ENCODE measurements at places on chromosomes 7 and 10.

- no peak for DNase-seq
These were observed 76.4 kb downstream of the MPLKIP start for GRCh38 chr7:40058026-40058425.

GRCh38 chr7:123367031-123367430 is 167.3 kb upstream of the SLC13A1 start:
- DNase-seq: no peak

DNA sequence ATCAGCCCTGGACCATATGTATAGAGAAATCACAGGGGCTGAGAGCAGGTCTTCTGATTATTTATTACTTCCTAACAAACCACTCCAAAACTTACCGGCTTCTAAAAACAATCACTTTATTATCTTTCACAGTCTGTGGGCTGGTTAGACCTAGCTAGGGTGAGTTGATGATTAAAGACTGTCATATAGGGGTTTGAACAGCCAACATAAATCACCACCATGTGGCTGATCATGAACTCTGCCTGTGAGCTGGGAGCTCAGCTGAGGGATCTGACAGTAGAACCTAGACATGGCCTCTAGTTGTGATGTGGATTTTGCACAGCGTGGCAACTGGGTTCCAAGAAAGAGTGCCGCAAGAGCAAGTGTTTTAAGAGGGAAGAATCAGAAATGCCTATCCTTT is 305.4 kb downstream of the CSTF2T start:
- no peak for DNase-seq

GRCh38 chr10:82660205-82660604 is 785.2 kb downstream of the NRG3 start:
- no peak for DNase-seq

- DNase-seq: no peak
These were observed 22.5 kb upstream of the CHRM2 start for GRCh38 chr7:136845899-136846465.

GRCh38 chr7:148941598-148942275 is 57.6 kb upstream of the EZH2 start:
- peak; percentile 15 for DNase-seq

- DNase-seq: no peak
These were observed 127.8 kb upstream of the NPSR1 start for GRCh38 chr7:34530259-34530658.

DNA sequence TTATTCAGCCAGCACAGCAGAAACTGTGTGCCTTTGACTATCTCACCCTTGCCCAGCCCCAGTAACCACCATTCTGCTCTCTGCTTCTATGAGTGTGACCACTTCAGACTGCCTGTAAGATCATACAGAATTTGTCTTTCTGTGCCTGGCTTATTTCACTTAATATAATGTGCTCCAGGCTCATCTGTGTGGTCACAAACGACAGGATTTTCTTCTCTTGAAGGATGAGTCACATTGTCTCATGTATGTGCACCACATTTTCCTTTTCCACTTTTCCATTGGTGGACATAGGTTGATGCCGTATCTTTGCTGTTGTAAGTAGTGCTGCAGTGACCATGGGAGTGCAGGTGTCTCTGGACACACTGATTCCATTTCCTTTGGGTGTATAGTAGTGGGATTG is 122.5 kb upstream of the LANCL2 start:
- DNase-seq: no peak

DNA sequence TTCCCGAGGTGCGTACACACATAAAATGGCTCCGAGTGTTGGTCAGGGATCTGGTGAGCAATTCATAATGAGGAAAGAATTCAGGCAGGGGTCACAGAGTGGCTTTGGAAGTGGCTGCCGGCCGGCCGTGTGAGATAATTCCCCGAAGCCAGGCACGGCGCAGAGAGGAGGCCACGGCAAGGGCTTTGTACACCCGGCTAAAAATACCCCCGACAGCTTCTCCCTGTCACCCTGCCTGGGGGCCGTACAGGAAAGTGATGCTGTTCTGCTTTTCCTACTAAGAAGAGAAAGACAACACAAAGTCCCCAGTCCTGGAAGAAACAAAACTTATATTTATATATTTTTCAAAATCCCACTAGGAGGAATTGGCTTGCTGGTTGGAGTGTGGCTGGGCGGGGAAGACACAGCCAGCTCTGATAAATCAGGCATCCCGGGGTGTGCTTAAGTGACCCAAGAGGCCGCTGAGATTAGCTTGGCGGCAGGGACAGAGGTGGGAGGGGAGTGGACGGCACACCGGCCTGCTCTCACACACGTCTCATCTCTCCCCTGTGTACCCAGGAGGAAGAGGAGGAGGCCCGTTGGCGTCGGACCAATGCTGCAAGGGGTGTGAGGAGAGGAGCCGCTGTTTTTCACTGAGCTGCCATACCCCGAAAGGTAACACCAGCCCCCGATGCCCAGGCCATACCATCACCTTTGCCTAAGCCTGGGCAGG is 70.5 kb downstream of the ZMIZ1 start:
- no peak for DNase-seq

GRCh38 chr10:52836816-52837215 is 64.2 kb upstream of the MBL2 start:
- no peak for DNase-seq

- no peak for DNase-seq
These were observed 335.2 kb downstream of the SDK1 start for GRCh38 chr7:3636131-3636860.

DNA sequence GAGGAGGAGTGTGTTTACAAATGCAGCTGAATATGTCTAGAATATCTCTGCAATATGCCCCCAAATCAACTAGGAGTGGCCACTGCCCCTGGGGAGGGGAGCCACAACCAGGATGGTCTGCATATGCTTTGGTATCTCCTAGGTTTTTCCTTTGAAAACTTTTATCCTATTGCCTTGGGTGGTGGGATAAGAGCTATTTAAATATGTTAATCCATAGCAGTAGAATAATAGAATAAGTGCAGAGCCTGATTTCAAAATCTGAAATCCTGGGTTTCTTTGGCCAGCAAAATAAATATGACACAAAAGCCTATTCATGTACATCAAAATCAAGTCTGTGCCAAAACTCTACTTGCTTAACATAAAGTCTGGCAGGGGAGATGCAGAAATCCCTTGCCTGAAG is 79.6 kb upstream of the FGFR2 start:
- no peak for DNase-seq

- no peak for DNase-seq
These were observed 2.9 kb downstream of the IPMK start for GRCh38 chr10:58264780-58265179.

GRCh38 chr7:155577509-155577905 is 31.1 kb upstream of the CNPY1 start:
- DNase-seq: no peak

DNA sequence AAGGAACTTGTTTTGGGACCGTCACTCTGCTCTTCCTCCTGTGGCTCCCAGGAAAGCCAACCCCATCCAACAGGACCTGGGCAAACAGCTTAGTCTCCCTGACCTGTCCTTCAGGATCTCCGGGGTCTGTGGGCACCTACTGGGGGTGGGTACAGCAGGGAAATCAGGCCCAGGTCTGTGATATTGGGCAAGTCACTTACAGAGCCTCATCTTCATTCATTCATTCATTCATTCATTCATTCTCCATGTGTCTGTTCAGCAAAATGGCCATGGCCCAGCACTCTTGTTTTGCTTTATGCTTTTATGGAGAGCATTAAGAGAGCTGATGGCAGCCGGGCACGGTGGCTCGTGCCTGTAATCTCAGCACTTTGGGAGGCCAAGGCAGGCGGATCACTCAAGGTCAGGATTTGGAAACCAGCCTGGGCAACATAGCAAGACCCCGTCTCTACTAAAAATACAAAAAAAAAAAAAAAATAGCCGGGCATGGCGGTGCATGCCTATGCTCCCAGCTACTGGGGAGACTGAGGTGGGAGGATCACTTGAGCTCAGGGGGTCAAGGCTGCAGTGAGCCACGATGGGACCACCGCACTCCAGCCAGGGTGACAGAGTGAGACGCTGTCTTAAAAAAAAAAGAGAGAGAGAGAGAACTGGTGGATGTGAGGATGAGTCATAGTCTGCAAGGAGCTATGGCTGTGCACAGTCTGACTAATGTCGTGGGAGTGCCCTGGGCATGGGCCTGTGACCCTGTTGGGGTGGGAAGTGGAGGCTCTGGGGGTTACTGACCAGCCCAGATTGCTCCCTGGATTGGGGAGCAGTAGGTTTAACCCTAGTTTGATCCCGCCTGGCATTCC is 54.3 kb downstream of the CLIP2 start:
- DNase-seq: no peak

GRCh38 chr7:2807845-2808772 is 36.0 kb downstream of the GNA12 start:
- no peak for DNase-seq

DNA sequence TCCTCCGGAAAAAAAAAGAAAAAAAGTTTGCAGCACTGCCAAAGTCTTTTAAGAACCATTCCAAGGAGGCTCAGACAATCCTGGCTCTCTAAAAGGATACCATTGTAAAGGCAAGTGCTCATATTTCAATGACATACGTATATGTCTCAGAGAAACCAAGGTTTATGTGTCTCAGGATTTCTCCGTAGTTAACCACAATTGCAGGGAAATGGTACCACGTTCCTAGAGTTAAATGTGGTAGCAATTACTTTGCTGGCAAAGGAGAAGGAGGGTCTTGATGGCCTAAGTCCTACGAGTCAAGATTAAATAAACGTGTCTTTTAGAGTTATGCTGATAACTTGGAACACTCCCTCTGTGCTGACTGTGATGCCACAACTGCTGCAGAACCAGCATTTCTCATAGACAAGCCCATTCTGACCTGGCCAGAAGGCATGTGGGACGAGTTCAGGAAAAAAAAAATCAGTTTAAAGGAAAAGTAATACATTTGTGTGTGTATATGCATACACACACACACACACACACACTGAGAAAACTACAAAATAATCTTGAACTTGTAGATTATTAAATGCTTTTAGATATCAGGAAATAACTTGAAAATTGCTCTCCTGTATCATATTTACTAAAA is 245.9 kb downstream of the FGFR2 start:
- no peak for DNase-seq

DNA sequence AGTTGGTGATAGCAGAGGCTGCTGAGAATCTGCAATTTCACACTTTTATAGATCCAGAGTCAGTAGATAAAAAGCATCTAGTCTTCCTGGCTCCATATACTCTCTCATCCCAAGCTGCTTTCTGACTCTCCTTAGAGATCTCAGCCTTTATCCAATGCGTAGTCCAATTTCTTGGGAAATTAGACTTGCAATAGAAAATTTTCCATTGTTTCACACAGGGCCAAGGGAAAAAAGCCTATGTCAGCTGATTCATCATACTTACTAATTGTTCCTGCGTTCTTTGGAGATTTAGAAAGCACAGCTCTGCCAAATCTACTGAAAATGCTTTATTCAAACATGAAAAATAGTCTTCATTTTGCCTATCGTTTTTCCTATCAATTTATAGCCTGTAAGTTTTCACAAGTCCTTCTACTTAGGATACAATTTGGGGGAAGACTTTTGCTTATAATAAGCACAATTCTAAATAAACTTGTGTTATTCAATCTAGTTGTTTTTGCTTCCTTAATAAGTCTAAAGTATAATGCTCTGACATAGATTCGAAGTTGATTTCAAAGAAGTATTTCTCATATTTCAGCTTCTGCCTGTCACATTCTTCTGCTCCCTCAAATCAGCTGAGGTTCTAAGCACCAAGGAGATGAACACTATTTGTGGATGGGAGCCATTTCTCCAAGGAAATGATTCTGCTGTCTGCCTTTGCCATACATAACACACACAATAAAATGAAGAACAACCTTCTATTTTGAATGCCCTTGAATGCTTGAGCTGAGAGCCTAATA is 165.4 kb downstream of the ADAM12 start:
- no peak for DNase-seq

DNA sequence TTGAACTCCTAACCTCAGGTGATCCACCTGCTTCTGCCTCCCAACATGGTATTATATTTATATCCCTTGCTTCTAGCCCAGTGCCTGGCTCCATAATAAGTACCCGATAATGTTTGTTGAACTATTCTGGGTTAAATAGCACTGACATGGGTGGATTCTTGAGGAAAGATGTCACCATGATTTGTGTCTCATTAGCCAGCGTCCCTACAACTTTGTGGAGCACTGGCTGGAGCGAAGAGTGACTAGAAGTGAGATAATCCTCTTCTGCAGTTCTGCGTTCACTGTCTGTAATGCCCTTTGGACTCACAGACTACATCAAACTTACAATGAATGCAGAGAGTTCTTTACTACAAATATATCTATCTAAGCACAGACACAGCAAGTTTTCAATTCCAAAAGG is 16.9 kb upstream of the AKR1E2 start:
- DNase-seq: no peak

DNA sequence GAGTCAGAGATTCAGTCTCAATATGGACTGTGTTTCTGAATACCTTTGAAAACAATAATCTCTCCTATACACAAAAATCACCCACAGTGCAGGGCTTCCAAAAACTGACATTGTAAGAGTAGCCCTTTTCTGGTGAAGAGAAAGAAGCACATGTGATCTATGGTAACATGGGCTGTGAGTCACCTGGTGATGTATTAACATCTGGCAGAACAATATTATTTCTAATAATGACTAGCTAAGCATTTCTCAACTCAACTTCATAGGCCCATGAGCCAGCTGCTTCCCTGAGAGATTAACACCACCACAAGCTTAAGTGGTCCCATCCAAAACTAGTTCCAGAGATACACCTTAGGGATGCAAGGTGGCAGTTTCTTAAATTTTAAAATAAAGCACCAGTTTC is 331.0 kb upstream of the NRP1 start:
- DNase-seq: no peak

- no peak for DNase-seq
These were observed 48.2 kb downstream of the CUBN start for GRCh38 chr10:17081431-17081830.

DNA sequence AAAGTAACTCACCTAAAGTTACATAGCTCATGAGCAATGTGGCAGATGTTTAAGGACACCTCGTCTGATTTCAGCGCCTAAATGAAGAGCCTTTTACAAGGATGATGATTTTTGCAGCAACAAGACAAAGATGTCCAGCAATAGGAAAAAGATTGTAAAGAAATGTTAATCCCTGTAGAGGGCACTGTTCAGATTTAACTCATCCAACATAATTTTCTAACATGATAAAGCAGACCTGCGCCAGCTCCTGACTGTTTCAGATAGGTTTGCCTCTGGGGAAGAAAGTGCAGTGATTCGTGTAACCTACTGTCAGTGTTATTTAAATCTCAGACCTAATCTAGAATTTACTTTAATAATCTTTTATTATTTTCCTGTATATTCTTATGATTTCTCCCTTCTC is 595.2 kb downstream of the AUTS2 start:
- no peak for DNase-seq

GRCh38 chr7:18445916-18446520 is 49.5 kb upstream of the HDAC9 start:
- DNase-seq: no peak

- no peak for DNase-seq
These were observed 18.7 kb downstream of the MYO1G start for GRCh38 chr7:44960011-44960580.
